ENCODE measurements at places on chromosomes 6 and 20.
A peak's percentile ranks its signal among the peaks of the same experiment; 100 is the strongest.

GRCh38 chr20:667351-668034 lies 8.1 kb downstream of the SCRT2 start:
- DNase-seq, result peak; percentile 44

GRCh38 chr6:88377976-88378568 lies 211.9 kb upstream of the CNR1 start:
- no peak for DNase-seq

DNA sequence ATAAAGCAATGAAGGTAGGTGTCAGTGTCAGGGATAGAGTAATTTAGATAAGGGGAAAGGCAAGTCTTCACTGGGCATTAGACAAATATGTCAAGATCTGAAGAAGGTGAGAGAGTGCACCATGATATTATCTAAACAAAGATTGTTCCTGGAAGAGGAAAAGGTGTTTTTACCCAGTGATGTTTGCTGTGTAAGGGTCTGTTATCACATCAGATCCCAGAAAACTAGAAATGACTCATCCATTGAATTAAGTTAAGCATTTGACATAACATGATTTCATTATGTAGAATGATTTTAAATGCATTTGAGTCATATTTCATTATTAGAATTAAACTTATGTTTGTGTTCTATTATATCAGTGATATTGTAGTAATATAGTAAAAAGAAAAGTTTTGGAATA lies 1279.5 kb upstream of the CITED2 start:
- no peak for DNase-seq

- peak; percentile 32 for DNase-seq
Measured at GRCh38 chr6:107115695-107116327, 496 bp upstream of the BEND3 start.

DNA sequence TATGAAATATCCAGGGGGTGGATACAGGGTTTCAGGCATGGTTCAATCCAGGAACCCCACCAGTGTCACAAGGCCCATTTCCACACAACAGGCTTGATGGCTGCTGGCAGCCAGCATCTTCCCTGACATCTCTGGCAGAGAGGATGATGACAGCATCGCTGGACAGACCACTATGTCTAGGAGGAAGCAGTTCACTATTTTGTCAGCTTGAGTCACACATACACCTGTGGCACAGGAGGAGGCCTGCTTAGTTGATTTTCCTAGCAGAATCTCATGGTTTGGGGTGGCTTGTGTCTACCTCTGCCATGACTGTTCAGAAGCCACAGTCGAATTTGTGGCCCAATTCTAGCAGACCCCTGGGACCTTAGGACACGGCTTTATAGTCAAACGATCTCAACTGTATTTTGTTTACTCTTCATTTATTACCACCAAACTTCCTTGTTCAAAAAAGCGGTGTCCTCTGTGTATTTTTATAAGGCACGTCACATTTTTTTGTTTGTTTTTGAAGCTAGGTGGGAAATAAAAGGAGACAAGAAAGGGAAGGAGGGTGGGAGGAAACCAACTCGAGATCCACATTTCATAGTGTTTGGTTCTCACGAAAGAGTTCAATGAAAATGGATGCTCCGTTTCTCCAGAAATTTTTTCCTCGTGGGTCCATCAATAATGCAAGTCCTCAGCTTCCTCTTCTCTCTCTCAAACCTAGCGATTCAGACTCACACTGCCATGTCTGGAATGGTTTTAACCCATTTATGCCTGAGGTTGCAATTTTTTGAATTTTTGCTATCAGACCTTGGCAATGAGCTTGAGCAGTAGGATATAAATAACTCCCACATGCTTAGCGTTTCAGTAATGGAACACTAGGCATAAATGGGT lies 94.4 kb downstream of the TOX2 start:
- no peak for DNase-seq

DNA sequence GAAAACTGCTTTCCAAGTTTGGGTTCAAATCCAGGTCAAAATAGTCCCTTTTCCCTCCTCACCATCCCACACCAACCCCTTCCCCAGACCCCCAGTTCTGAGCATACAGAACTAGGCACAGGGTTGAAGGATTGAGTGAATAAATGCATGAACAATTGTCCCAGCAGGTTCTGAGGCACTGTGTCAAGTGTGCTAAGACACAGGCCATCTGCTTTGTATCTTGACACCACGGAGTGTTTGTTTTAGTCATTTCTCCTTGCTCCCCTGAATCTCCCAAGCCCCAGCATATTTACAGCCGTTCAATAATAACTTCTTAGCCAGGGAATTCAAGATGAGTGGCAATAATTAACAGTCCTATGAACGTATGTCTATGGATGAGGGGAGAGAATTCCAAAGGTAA lies 102.8 kb upstream of the JARID2 start:
- no peak for DNase-seq

DNA sequence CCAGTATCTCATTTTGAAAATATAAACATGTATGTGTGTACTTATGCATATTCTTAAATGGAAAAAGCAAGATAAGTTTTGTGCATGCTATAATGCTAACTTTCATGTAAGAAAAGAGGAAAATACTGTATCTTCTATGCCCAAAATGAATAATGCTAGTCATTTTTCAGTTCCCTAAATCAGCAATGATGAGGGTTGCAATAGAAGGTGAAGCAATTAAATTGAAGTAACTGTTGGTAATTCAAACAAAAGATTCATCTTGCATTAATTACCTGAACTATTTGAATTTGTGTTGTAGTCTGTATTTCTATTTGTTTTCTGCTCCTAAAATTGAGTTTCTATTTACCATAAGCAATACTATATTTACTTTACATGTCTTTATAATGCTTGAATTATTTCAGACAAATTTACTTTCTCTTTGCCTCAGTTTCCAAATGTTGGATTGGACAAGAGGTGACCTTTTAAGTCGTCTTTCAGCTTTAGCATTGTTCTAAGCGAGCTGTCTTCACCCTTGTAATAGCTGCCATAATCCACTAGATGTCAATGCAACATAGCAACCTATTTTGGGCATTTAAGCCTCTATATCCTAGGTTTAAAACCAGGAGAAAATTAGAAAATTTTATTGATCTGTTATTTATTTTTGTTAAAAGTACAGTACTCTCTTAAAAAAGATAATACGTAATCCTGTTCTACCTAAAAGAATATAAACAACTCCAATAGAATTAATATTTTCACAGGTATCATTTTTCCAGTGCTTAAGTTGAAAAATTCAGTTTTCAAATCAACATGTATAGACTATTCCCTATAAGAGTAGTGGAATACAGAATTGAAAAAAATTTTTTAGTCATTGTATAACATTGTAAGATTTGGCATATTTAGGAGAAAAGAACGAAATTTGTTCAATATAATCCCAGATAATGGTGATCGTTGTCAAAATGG lies 52.3 kb upstream of the IFNGR1 start:
- no peak for DNase-seq

DNA sequence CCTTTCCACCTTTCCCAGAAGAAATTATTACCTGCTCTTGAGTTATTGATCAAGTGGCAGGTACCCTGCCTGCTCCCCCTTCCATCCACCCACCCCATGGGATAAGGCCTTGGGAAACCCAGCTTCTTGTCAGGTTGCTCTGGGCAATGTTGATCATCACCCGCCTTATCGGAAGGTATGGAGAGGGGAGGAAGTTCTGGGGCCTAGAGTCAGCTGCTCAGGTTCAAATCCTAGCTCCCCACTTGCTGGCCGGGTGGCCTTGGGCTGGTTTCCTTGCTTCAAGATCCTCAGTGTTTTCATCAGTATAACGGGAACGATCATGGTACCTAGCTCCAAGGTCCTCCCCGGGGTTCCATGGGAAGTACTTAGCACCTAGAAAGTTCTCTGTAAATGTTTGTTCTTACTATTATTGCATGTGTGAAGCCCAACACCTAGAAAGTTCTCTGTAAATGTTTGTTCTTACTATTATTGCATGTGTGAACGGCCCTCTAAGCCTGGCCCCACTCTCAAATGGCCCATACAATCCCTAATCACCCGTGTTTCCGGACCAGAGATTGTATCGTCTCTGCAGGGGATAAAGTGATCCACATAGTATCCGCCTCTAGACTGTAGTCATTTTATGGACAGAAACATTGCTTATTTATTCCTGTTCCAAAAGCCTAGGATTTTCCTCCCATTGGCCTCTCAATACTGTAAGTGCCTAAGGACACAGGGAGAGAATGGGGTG lies 1.1 kb upstream of the PREX1 start:
- DNase-seq, result no peak

DNA sequence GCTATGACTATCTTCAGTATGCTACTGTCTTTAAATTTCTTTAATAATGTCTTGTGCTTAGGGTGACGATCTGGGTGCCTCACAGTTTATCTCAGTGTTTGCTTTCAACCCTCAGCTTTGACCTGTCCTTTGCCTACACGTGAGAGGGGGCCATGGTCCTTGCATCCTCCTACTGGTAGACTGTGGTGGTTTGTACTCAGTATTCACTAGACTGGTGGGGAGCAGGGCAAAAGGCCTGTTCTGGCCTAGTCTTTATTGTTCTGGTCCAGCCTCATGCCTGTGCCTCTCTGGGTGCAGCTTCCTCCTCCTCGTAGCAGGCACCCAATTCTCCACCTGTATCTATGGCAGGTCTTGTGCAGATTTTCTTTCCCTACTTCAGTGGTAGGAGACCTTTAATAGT lies 354.9 kb downstream of the CD109 start:
- no peak for DNase-seq

DNA sequence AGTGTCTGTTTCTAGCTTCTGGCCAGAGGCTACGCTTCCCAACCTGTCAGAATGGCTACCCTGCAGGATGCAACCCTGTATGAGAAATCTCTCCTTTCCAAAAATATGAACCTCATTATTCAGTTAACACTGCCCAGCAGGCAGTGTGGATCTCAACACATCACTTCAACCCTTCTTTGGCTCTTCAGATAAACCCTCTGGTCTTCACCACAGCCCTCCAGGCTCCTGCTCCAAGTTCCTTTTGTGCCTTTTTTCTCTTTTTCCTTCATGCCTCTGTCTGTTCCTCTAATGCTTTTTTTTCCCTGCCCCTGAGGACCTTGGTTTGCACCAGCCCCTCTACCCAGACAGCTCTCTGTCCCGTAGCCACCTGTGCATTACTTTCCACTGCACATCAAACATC lies 207.4 kb downstream of the MYLK4 start:
- DNase-seq, result no peak

- no peak for DNase-seq
Measured at GRCh38 chr20:39576771-39577170, 614.6 kb downstream of the DHX35 start.

DNA sequence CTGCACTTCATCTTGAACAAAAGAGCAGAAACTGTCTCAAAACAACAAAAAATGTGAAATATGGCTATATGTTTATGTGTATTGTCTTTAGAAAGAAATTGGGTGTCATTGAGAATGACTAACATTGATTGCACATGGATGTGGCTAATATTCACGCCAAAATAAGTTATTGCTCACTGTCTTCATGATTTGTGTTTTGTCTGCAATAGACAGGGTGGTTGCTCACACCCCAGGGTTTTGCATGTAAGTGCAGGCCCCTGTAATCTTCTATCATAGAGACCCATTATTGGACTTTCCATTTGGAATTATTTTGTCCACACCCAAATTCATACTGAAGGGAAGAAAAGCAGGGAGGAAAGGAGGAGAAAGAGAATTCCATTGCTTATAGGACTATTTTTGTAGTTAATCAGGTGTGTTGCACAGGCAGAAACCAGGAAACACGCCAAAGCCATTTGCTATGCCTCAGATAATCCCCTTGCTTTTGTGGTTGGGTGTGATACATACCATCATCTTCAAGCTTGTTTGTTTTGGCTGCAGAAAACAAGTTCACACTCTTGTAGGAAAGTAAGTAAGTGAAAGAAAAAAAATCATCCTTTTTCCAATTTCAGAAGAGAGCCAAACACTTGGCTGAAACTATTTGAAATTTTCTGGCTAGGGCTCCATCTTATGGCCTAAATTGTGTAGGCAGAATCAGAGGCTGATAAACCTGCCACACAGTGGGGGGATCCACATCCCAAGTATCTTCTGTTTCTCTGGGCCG lies 214.1 kb downstream of the COL12A1 start:
- no peak for DNase-seq

DNA sequence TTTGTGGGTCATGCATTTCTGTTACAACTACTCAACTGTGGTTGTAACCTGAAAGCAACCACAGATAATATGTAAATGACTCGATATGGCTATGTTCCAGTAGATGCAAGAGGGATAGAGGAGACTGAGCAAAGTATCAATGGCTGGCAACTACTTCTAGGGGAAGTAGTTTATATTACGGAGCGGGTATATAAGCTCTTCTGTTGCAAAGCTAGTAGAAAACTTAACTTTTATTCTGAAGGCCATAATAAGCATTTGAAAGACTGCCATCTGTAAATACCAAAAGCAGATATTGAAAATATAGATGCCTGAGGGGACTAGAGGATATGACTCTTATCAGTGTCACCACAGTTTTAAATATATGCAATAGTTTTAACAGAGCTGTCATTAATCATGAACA lies 655.3 kb downstream of the PHF3 start:
- no peak for DNase-seq

GRCh38 chr20:59064214-59064722 lies 21.7 kb upstream of the PRELID3B start:
- no peak for DNase-seq

DNA sequence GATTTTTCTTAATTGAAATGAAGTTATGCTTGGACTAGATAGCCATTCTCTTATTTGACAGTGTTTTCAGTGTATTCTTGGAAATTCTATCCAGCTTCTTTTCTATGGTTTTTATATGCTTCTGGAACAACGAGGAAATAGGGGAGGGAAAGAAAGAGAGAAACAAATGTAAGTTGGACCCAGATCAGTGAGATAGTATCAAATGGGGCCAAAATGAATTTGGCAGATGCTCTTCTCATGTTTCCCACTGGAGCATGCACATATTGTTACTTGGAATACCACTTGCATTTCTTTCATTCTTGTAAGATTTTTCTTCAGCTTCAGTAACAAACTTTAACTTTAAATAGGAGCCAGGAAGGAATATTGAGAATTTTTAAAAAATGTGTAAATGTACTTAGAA lies 312.3 kb downstream of the PRL start:
- DNase-seq, result no peak

GRCh38 chr6:41283600-41283999 lies 2.9 kb downstream of the TREM1 start:
- DNase-seq, result no peak

DNA sequence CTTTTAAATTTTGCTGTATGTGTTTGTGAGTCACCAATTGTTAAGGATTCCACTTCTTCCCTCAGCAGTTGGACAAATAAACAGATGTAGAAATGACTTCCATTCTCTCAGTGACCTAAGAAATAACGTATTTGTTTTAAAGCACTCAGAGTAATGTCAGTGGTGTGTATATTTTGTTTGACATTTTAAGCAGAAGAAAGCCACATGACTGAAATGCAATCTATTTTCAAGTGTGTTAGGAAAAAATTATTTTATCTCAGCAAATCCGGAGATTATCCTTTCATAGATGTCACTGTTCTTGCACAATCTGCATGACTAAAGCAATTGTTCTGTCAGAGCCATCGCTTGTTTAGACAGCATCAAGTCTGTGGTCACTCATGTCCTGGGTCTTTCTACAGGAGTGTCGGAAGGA lies 77.1 kb downstream of the JAG1 start:
- no peak for DNase-seq

GRCh38 chr6:143634486-143634885 lies 43.3 kb upstream of the PHACTR2 start:
- no peak for DNase-seq

GRCh38 chr20:10061641-10062040 lies 26.9 kb downstream of the ANKEF1 start:
- no peak for DNase-seq

GRCh38 chr6:168737481-168737880 lies 296.5 kb downstream of the SMOC2 start:
- DNase-seq, result no peak

GRCh38 chr20:59646487-59646886 lies 42.1 kb downstream of the PHACTR3 start:
- DNase-seq, result no peak

GRCh38 chr20:10524643-10525042 lies 89.5 kb downstream of the SLX4IP start:
- no peak for DNase-seq
